D341Med (cell line): ENCODE measurements at places on chromosomes 12 and 14.
A peak's percentile ranks its signal among the peaks of the same experiment; 100 is the strongest.

GRCh38 chr12:55705782-55706402 lies 1.8 kb downstream of the ITGA7 start:
- no peak for DNase-seq

GRCh38 chr14:24390701-24391468 lies 7.9 kb upstream of the NYNRIN start:
- no peak for DNase-seq

- no peak for DNase-seq
Observed at GRCh38 chr12:89768586-89769482, 60.2 kb upstream of the ATP2B1 start.

- no peak for DNase-seq
Observed at GRCh38 chr12:123960856-123961255, 11.8 kb downstream of the CCDC92 start.

DNA sequence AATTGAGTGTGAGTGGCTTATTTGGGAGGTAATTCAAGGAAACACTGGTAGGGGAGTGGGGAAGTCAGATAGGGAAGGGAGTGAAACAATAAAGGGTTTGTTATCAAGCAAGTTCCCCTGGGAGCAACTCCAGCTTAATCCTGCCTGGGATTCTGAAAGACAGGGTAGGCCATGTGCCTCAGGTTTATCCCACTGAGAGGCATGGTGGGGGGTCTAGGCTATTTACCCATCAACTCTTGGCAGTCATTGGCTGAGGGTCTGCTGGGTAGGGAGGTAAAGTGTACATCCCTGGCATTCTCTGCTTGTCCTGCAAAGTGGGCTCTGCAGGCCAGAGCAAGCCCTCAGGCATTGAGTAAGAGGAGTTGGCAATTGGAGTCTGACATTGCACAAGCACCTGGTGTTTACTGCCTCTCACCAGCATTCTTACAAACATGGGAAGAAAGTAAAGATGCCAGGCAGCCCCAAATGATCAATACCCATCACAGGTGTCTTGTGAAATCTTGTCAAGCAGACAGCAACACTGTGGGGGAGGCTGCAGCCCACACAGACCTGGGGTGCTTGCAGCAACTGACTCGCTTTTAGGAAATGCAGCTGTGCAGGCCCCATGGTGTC lies 169.3 kb downstream of the KTN1 start:
- peak; percentile 50 for DNase-seq

- DNase-seq: no peak
Observed at GRCh38 chr12:131794573-131794972, 33.6 kb upstream of the MMP17 start.

DNA sequence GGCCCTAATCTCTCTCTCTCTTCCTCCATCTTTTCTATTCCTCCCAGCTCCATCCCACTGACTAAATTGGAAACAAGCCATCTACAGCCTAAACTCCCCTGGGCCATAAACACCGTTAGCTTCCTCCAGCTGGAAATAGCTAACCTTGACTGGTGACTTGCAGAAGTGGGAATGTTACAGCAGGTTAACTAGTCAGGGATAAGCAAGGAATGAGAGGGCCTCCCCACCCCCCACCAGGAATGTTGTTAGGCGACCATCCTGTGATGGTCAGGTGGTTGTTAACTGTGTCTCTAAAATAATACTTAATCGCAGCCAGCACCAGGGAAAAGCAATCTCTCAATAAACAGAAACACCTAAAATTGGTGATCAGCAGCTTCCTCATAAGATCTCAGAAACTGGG lies 40.8 kb downstream of the MIS18BP1 start:
- no peak for DNase-seq

- no peak for DNase-seq
Observed at GRCh38 chr12:46815809-46816208, 10.0 kb downstream of the SLC38A4 start.

- no peak for DNase-seq
Observed at GRCh38 chr14:46887144-46887543, 235.6 kb upstream of the RPL10L start.

- no peak for DNase-seq
Observed at GRCh38 chr14:63205866-63206265, 1.6 kb downstream of the RHOJ start.

DNA sequence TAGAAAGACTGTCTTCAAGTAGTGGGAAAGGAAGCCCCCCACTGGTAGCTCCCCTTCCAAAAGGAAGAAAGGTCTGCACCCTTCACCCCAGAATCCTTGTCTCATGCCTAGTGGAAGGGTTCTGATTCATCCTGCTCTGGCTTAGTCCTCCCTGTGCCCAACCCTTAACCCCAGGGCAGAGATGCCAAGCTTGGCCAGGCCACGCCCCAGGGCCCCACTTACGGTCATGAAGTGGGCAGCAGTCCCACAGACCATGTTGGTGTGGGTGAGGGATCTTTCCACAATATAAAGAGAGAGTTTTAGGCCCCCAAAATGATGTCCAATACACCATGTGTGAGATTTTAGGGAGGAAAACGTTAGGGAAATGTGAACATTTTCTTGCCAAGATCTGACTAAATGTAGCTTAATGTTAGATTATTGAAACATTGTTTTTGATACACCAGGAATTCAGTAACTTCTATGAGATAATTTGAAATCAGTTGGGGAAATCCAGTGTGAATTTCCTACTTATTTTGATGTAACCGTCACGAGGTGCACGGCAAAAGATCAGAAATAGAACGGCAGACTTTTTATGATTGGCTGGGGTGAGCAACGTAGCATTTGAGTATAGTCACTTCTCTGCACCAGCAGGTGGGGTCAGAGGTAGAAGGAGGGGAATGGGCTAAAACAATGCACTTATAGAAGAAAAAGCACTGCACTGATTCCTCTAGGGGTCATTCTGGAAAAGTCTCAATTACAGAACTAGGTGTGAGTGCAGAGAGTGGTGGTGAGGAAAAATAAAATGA lies 8.2 kb upstream of the SSPN start:
- no peak for DNase-seq

DNA sequence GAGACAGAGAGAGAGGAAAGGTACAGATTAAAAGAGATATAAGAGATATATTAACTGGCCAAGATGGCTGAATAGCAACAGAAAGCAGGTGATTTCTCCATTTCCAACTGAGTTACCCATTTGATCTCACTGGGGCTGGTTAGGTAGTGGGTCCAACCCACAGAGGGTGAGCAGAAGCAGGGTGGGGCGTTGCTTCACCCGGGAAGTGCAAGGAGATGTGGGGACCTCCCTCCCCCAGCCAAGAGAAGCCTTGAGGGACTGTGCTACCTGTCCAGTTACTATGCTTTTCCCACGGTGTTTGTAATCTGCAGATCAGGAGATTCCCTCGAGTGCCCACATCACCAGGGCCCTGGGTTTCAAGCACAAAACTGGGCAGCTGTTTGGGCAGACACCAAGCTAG lies 131.2 kb downstream of the AKAP6 start:
- no peak for DNase-seq

DNA sequence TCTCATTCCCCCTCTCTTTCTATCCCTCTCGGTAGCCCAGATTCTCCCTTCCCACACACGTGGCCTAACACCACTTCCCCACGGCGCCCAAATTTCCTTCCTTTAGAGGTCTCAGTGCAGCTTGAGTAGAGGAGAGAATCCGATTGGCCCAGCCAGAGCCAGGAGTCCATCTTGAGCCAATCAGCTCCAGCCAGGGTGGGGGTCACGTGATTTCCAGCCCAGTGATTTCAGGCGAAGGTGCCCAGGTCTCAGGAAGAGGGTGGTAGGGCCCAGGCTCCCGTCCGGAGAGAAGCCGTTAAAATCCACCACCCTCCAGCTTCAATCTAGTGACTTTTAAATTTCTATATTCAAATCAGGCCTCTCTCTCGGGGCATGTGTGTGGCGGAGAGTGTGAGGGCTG lies 45.2 kb upstream of the MYL2 start:
- peak; percentile 57 for DNase-seq

DNA sequence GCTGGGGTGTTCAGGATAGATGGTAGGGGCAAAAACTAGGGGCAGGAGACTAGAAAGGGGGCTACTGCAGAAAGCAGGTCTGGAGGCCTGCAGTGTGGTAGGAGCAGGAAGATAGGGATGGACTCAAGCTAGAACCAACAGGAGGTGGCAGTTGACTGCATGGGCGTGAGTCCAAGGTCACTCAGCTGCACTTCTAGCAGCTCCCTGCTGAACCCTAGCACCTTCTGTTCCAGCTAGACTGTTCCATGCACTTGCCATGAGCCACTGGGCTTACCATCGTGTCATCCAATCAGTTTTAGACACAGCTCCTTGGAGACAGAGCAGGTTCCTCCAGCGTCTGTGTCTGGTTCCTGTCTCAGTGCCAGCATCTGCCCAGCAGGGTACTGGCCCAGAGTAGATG lies 11.3 kb upstream of the KRT8 start:
- peak; percentile 8 for DNase-seq

DNA sequence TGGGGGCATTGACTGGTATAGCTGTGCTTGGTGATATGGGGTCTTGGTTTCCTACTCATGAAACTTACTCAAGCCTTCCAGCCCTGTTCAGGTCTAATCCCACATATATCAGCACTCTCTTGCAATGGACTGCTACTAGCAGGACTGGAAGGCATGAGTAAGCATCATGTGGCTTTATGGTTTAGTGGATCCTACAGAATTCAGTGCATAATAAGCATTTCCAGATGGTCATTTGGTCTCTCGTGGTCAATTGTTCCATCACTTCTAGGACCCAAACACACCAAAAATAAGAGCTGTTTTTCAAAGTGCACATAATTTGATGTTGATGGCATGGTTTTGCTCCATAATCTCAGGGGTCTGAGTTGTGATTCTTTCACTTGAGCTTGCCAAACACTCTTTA lies 114.4 kb downstream of the LMNTD1 start:
- DNase-seq: no peak

DNA sequence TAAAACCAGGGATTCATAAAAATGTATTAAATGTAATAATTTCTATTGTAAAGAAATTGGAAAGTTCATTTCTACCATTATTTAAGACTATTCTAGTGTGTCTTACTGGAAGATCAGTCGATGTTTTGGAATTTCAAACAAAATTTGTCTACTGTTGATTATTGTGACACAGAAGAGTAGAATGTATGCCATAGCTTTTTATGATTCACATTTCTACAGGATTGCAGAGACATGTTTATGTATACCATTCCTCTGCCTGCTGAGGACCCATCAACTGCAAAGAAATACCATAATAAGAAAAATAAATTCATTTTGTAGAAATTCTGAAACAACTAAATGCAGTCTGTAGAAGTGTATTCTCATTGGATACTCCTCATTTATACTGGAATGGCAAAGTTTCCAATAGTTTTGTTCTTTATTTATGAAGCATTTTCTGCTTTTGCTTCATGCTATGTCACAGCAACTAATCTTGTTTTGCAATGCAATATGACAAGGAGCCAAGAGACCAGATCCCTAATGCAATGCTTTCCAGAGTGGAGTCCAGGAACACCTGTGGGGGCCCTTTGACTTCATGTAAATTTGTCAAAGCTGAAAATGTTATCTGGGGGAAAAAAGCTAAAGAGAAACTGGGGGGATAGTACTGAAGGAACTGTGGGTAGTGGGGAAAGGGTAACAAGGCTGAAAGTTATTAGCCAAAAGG lies 172.9 kb upstream of the LRIG3 start:
- DNase-seq: no peak

- no peak for DNase-seq
Observed at GRCh38 chr14:24395609-24396582, 2.9 kb upstream of the NYNRIN start.

DNA sequence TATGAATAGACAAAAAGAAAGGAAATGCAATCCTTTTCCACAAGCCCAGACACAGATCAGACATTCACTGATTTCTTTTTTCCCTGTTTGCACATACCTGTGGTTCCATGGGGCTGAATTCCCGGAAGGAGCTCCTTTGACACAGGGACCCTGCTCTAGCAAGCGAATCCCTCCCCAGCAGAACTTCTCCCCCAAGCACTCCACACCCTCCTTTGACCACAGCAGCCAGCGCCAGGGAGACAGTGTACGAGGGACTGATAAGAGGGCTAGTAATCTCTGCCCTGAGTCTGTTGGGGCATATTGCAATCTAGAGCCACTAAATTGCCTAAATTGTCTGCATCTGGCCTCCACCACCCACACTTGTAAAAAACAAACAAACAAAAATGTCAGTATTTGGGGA lies 83.4 kb upstream of the NTF3 start:
- no peak for DNase-seq

GRCh38 chr12:111488271-111488670 lies 82.5 kb downstream of the SH2B3 start:
- DNase-seq: peak; percentile 38

GRCh38 chr14:52327374-52328226 lies 13.5 kb downstream of the PTGER2 start:
- DNase-seq: no peak

- DNase-seq: no peak
Observed at GRCh38 chr14:23115039-23115731, 3.9 kb downstream of the CEBPE start.

GRCh38 chr12:99067171-99067785 lies 422.2 kb downstream of the APAF1 start:
- no peak for DNase-seq

- no peak for DNase-seq
Observed at GRCh38 chr14:38808734-38809455, 294.1 kb downstream of the SEC23A start.

DNA sequence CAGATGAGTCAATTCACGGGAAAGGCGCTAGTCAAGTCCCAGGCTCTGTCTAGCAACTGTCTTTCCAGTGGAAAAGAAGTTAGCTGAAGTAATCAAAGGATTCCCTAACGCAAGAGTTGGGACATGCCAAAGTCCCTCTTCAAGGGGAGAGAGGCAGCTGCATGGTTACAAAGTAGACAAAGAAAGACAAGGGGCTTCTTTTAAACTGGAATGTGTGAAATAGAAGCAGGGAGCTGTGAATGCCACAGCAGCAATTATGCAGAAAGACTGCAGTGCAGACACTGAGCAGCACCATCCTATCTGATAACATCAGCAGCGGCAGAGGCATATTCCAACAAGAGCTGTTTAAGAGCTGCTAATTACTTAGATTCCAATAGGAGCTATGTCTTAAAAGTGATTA lies 12.5 kb upstream of the CIPC start:
- DNase-seq: no peak

DNA sequence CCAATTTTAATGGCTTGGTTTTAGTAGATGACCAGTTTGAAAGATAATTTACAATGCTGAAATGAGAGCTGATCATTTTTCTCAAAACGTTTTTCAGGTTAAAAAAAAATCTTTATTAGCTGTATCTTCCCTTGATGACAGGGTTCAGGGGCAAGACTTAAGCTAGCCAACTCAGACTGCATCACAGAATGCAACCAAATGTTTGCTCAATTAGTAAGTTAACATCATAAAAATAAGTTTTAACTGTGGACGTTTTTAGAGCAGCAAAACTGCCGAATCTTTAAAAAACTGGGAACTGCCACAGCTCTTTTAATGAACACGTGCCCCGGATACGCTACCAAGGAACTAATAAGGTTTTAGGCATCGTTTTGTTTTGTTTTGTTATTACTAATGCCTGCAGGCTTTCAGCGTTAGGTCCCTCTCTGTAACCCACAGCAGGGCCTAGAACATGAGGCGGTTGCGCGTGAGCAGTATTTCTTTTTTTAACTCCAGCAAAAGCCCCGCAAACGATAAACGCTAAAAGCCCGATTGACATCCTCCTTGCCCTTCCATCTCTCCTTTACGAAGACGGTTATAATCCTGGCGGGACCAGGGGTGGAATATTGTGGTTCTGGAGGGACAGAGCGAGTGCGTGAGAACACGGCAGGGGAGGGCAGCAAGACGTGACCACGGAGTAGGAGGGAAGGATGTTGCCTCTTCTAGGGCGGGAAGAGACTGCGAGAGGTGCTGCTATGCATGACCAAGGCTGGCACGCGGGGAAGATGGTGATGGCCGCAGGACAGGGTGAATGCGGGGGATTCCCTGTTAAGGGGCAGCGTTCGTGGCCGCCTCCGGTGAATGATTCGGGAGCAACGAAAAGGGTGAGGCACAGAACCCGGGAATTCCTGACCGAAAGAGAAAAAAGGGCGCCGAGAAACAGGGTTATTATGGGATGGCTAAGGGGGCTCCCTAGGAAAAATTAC lies 652 bp downstream of the SUPT16H start:
- peak; percentile 58 for DNase-seq
